ENCODE measurements at places on chromosomes 4 and X.

DNA sequence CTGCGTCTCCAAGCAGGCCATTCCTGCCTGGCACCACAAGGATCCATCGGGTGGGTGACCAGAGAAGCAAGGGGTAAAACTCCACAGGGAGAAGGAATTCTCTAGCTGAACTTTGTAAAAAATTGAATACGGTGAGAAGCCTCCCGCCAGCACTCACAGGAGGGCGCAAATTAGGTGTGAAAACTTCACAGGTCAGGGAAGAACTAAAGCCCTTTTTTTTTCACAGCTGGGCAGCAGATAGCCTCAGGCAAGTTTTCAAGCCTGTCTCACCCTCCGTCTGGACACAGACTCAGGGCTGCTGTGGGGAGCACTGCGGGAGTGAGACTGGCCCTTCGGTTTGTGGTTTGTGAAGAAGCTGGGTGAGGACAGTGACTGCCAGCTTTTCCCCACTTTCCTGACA lies 224.1 kb upstream of the FGF16 start:
- DNase-seq, result no peak

- no peak for DNase-seq
Observed at GRCh38 chr4:164252286-164252685, 501.6 kb upstream of the SMIM31 start.

DNA sequence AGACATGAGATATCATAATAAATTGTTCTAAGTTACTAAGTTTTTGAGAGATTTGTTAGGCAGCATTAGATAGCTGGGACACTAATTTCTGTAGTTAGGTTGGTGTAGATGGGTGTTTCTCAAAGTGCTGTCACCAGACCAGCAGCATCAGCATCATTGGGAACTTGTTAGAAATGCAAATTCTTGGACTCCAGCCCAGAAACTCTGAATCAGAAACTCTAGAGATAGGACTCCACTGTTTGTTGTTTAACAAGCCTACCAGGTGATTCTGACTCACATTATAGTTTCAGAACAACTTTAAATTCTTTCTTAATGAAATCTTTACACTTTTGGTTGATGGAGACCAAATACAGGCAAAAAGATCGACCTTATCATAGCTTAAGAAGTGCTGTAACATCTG lies 173.7 kb downstream of the PABPC4L start:
- no peak for DNase-seq

DNA sequence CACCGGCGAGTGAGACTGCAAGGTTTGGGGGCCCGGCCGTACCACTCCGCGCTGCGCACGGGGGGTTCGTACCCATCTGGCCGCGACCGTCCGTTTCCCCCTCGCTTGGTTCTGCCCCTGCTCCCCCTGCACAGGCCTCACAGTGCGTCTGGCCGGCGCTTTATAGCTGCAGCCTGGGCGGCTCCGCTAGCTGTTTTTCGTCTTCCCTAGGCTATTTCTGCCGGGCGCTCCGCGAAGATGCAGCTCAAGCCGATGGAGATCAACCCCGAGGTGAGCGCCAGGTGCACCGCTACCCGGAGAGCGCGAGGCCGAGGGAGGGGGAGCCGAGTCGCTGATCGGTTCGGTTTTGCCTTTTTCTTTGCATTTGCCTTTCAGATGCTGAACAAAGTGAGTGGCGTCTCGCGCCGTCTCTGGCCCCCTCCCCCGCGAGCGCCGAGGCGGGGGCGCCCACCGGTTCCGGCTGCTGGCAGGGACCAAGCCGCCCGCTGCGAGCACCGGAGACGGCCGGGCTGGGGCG lies at the start of gene UCHL1:
UCHL1 (plus strand) TSS at position 189 of the 517 bp plus-strand sequence; CDS start at position 238, 49 bp downstream.
- peak; percentile 18 for DNase-seq

GRCh38 chr4:104286867-104287266 lies 207.8 kb downstream of the CXXC4 start:
- no peak for DNase-seq

- DNase-seq, result no peak
Observed at GRCh38 chr4:173038192-173038896, 130.3 kb upstream of the GALNT7 start.

GRCh38 chr4:56575820-56576429 lies 70.3 kb downstream of the ARL9 start:
- DNase-seq, result no peak

DNA sequence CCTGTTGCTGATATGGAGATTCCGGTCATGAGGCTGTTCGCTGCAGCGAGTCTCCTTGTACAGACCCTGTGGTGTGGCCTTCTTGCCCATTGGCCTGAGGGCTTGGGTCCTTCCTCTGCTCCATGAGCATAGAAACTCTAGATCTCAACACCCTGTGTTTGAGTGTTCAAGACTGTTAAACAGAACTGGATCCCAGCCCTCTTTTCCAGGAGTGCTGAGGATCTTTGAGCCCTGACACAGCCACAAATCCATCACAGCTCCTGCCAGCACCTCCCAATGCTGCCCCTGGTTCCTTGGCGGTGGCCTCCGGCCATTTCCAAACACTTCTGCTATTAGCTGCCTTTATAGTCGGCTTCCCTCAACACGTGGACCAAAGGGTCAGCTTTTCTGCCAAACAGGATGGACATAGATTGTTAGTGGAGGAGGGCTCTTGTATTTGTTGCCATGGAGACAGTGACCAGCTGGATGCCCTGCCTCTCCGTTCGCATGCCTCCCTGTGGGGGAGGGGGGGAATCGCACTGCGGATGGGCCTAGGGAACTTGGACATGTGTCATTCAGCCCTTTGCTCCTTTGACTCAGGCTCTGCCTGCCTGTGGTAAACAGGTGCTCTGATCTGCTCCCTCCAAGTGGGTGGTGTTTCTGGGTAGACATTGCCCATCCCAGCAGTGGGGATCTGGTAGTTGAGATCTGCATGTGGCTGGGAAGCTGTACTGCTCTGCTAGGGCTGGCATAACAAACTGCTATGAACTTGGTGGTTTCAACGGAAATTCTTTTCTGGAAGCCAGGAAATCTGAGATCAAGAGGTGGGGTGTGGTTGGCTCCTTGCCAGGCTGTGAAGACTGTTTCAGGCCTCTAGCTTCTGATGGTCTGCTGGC lies 6.9 kb upstream of the WDR1 start:
- peak; percentile 54 for DNase-seq

GRCh38 chrX:39577985-39578869 lies 519.5 kb downstream of the BCOR start:
- peak; percentile 64 for DNase-seq

DNA sequence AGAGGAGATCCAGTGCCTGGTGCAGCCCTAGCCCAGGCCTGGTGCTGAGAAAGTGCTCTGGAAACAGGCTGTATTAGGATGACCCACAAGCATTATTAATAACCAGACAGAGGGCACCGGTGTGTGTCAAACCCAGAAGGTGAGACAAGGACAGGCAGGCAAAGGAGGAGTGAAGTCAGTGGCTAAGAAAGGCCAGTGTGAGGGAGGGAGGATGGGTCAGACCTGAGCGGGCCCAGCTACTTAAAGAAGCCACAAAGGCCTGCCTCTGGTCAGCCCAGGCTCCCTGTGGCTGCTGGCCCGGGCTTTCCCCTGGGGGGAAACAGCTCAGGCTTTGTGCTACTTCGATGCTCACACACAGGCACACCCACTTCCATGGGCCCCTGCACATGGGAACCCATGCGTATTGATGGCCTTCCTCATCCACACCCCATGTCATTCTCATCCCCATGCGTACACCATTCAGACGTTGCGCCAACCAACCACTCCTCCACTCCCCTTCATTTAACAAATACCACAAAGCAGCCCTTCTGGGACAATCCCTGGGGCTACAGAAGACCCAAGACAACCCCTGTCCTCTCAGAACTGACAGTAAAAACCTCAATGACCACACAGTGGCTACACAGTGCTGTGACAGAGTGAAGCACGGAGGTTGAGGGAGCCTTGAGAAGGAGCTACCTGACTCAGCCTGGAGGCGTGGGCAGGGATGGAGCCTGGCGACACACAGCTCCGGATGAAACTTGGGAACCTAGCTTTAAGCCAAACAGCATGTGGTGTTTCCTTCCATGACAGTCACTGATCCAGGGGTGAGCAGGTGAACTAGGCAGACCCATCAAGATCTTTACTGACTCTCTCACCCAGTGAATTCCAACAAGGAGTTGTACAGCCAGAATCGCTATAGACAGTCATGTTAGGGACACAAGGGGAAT lies 24.9 kb upstream of the MTM1 start:
- DNase-seq, result no peak

DNA sequence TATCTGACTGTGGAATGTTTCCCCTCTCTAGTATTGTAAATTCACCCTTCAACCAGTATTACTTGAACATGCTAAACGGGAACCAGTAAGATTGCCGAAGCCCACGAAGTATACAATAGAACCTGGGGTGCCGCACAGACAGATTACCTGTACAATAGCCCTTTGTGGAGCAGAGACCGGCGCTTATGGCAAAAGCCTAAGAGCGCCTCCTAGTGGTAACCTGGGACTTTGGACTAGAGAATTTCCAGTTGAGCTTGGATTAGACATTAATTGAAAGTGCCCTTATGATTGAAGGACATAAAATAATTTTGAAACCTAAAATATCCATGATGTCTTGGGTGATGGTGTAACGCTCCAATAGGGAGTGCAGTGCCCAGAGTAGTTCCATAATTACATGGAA lies 14.1 kb downstream of the ZNF157 start:
- DNase-seq, result peak; percentile 63

GRCh38 chrX:55488006-55488592 lies 1.5 kb downstream of the USP51 start:
- DNase-seq, result no peak

DNA sequence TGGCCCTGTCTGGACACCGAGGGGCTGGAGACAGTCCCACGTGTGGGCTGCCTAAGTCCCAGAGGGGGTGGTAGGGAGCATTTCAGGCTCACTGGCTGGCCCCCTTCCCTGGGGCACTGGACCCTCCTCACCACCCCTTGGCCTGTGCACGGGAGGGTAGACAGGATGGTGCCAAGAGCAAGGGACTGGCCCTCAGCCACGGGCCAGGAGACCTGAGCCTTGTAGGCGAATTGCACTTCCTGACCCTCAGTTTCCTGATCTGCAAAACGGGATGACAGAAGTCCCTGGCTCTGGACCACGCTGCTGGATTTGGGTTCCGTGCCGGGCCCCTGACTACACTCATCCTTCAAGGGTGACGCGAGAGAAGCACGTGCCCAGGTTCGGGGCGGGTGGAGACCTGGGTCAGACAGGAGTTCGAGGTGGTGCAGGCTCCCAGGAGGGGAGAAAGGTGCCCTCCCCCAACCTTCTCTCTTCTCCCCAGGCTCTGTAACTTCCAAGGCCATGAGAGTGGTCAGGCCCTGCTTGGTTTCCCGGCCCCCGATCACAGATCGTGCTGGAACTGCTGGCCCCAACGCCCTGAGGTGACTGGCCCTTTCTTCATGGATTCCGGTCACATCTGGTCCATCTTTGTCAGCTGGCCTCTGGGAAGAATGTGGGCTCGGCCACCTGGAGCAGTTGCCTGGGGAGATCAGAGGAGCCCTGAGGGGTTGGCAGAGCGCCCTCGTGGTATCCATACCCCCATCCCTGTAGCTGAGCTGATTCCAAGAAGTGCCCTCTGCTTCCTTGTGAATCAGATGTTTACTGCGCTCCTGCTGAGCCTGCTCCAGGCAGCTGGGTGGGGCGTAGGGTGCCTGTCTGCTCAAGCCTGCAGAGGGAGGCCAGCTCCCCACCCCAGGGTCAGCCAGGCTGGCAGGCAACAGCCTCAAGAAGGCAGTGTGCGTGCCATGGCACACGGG lies 3.3 kb downstream of the SH3BP2 start:
- DNase-seq, result no peak

Data from stimulated activated naive CD8-positive, alpha-beta T cell treated with anti-CD3 and anti-CD28 coated beads, Interleukin-15, Interleukin-2, amounts not matched to agents 100 U/mL and 50 U/mL, for 24 hours (primary cell).